Stimulated activated CD4-positive, alpha-beta T cell treated with anti-CD3 and anti-CD28 coated beads, Interleukin-1b, Interleukin-23, amount 100 ng/mL, for 4 hours (primary cell): ENCODE measurements at places on chromosomes 4 and X.

DNA sequence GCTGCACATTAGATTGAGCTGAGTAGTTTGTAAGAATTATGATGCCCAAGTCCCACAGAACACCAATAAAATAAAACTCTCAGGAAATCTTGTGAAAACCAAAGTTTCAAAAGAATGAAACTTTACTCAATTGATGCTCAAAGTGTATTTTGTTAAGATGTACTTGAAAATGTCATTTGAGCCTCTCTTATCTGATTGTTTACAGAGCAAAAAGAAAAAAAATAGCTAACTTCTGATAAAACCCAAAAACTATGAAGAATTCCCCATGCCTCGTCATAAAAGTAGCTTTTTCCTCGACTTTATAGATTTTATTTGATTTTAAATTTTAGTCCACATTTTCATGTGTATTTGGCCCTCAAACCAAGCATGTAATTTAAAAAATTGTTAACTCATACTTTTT lies 521.5 kb upstream of the FTHL17 start:
- DNase-seq = no peak

GRCh38 chrX:40502688-40503087 lies 78.1 kb upstream of the ATP6AP2 start:
- DNase-seq = no peak

GRCh38 chr4:150315691-150316090 lies 237.4 kb downstream of the DCLK2 start:
- DNase-seq = no peak

- DNase-seq = no peak
Measured at GRCh38 chr4:94559351-94559806, 107.6 kb downstream of the PDLIM5 start.

DNA sequence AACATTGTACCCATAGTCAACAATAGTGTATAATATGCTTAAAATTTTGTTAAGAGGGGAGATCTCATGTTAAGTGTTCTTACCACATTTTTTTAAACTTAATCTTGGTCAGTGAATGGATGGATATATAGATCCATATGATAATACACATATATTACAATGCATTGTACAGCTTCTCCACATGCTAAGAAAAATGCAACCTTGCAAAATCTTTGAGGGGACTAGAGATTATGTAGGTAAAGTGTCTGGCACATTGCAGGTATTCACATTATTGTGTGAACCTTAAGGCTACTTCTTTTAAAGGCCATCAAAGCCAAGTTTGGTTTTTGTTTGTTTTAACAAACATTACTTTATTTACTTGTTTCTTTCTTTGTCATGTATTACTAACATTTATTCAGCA lies 10.4 kb upstream of the GPC3 start:
- no peak for DNase-seq

GRCh38 chr4:57119054-57119651 lies 9.0 kb upstream of the IGFBP7 start:
- no peak for DNase-seq

DNA sequence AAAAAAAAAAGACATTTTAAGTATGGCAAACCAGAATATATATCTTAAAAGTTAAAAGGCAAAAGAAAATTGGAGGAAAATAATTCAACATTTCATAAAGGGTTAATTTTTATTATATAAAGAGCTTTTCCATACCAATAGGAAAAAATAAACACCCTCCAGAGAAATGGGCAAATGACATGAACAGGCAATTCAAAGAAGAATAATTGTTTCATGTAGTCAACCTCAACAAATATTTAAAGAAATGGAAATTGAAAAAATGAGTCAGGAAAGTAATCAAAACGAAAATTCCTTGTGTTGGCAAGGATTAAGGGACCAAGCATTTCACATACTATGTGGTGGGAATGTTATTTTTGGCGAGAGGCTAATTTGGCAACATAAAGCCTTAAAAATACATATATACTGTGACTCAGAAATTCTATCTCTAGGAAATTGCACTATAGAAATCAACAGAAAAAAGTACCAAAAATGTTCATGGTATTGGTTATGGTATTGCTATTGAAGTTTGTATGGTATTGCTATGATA lies 87.6 kb downstream of the HAUS3 start:
- DNase-seq = no peak

GRCh38 chr4:152158225-152158624 lies 377.7 kb downstream of the FBXW7 start:
- DNase-seq = no peak

DNA sequence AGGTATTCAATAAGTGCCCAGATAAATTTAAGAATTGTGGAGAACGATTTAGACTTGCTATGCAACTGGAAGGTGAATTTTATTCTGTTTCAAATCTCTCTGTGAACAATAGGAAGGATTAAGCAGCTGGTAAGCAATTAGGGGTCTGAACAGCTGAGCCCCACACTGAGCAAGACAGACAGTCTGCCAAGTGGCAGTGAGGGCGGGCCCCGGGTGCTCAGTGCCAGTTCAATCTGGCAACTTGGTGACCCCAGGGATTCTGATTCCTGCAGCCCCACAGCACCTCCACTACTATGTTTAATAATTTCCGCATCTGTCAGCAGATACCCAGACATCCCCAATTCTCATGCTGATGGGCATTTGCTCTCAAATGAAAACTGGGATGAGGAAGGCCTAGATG lies 317.3 kb downstream of the PPP1R2C start:
- no peak for DNase-seq

DNA sequence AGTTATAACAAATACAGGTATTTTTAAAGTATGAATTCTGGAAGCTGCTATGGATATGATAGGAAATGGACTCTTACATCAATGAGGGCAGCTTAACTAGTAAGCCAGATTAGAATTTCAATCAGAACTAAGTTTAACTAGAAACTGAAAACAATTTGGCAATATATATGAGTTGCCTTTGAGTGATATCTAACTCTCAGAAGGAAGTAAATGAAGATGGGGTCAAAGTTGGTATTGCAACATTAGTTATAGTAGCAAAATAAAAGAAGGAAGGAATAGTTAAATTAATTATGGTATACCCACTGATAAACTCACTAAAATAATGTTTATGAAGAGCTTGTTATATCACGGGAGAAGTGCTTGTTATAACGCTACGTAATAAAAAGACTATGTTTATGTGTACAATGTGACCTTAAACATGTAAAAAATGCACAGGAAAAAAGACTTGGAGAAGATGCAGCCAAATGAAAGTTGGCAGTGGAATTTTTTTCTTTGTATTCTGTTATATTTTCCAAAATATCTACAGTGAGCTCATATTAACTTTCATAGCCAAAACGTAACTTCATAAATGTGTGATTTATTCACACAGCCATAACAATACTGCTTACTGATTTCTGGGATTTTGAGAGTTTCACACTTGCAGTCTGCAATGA lies 34.5 kb downstream of the PHKA2 start:
- no peak for DNase-seq

- DNase-seq = no peak
Measured at GRCh38 chrX:9569876-9570301, 105.0 kb downstream of the TBL1X start.
